ENCODE measurements at places on chromosomes 13 and 19. TPM values are rescaled to one million over a fixed set of nuclear protein-coding genes. Genes with fewer than 3 reads are reported as not detected.
A peak's percentile ranks its signal among the peaks of the same experiment; 100 is the strongest.

UFM1 gene
- 76.0 TPM for total RNA-seq

GRIK5 gene
- total RNA-seq: 19.4 TPM

SPTBN4 gene
- total RNA-seq: 8.4 TPM

CRX gene
- total RNA-seq: 0.19 TPM

SELENOV gene
- total RNA-seq: 6.2 TPM

ZNF790 gene
- total RNA-seq: 18.8 TPM

- no peak overlapping the region for H3K27ac ChIP-seq
- peaks cover 3% of the 10 kb centered on the region for H3K4me1 ChIP-seq
- H3K36me3 ChIP-seq: no peaks in the 10 kb centered on the region
- DNase-seq: no peak
- H3K27me3 ChIP-seq: no peaks in the 10 kb centered on the region
Observed at GRCh38 chr13:35648201-35648600, 171.7 kb upstream of the MAB21L1 start.

- DNase-seq: no peak
- no peaks in the 10 kb centered on the region for H3K36me3 ChIP-seq
- no peaks in the 10 kb centered on the region for H3K4me1 ChIP-seq
- H3K27me3 ChIP-seq: no peaks in the 10 kb centered on the region
- no peak within 1 kb of the TSS for H3K4me3 ChIP-seq
Observed at GRCh38 chr19:6720369-6721137, at the start of gene C3. C3 (minus strand) TSS chr19:6720650; CDS start chr19:6720589, 61 bp downstream.

- no peaks in the 10 kb centered on the region for H3K36me3 ChIP-seq
- DNase-seq: peak; percentile 43
- no peaks in the 10 kb centered on the region for H3K27me3 ChIP-seq
- H3K27ac ChIP-seq: no peak overlapping the region
Observed at GRCh38 chr13:49421391-49421790, 22.5 kb downstream of the CAB39L start.

DNA sequence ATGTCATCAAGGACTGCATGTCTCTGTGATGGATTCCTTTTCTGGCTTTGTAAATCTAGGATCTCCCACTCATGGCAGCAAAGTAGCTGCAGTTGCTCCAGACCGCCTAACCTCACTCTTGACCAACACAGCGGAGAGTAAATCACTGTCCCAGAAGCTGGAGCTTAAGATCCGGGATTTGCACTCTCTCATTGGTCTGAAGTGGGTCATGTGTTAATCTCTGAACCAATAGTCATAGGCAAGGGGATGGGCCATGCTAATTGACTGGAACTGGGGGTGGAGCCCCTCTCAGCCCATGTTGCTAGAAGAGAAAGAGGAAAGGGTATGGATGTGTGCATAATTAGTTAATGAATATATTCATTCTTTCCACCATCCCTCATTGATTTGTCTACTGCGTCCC lies 34.0 kb downstream of the VAV1 start:
- H3K4me1 ChIP-seq: no peaks in the 10 kb centered on the region
- no peak overlapping the region for H3K27ac ChIP-seq
- H3K27me3 ChIP-seq: no peaks in the 10 kb centered on the region
- no peaks in the 10 kb centered on the region for H3K36me3 ChIP-seq

DNA sequence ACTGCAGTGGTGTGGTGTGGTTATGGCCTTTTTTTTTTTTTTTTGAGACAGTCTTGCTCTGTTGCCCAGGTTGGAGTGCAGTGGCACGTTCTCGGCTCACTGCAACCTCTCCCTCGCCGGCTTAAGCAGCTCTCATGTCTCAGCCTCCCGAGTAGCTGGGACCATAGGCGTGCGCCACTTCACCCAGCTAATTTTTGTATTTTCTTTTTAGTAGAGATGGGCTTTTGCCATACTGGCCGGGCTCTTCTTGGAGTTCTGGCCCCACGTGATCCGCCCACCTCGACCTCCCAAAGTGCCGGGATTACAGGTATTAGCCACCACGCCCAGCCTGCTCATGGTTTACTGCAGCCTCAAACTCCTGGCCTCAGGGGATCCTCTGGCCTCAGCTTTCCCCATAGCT lies 7.0 kb downstream of the PDCD2L start:
- DNase-seq: no peak
- no peak overlapping the region for H3K4me3 ChIP-seq
- peaks cover 6% of the 10 kb centered on the region for H3K36me3 ChIP-seq
- H3K27ac ChIP-seq: no peak overlapping the region
- no peaks in the 10 kb centered on the region for H3K4me1 ChIP-seq
- no peaks in the 10 kb centered on the region for H3K27me3 ChIP-seq

- peak overlapping the region; percentile 59 for H3K27ac ChIP-seq
- H3K36me3 ChIP-seq: no peaks in the 10 kb centered on the region
- H3K27me3 ChIP-seq: no peaks in the 10 kb centered on the region
- DNase-seq: no peak
Observed at GRCh38 chr13:98563071-98563470, 13.8 kb downstream of the STK24 start.

DNA sequence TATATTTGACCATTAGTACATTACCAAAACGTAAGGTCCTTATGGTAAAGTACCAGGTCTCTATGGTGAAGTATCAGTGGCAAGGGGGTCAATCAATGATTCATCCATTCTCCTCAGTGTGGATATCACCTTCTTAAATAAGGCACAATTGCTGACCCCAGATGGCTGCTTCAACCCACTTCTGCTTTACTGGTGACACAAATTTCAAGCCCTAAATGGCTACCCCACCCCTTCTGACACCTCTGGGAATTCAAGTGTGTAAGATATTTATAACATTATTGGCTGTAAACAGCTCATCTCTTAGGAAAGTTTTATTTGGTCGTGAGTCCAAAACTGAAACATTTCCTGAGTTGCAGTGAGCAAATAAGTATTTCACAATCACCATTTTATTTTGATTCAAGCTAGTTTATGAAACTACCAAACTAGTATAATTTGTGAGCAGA lies 7.9 kb upstream of the WBP4 start:
- H3K4me1 ChIP-seq: no peaks in the 10 kb centered on the region
- H3K27me3 ChIP-seq: no peaks in the 10 kb centered on the region
- H3K4me3 ChIP-seq: no peak overlapping the region
- no peaks in the 10 kb centered on the region for H3K36me3 ChIP-seq
- H3K27ac ChIP-seq: no peak overlapping the region

DNA sequence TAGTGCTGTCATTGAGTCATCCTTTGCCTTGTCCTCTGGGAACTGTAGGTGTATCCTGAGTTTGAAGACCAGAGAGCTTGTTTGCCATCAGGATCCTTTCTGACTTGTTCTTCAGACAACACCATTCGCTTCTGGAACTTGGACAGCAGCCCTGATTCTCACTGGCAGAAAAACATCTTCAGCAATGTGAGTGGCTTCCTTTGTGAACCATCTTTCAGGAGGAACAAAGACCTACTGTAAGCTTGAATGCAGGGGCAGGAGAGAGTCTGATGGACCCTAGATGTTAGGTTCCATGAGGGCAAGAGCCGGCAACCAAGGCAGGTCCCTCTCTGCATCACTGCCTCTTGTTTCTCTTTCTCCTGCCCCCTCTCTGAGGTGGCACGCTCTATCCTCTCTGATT lies 26.7 kb downstream of the WDR62 start:
- peaks cover 3% of the 10 kb centered on the region for H3K36me3 ChIP-seq
- no peaks in the 10 kb centered on the region for H3K27me3 ChIP-seq
- no peak overlapping the region for H3K27ac ChIP-seq
- no peak overlapping the region for H3K4me3 ChIP-seq
- H3K4me1 ChIP-seq: no peaks in the 10 kb centered on the region
- DNase-seq: no peak

DNA sequence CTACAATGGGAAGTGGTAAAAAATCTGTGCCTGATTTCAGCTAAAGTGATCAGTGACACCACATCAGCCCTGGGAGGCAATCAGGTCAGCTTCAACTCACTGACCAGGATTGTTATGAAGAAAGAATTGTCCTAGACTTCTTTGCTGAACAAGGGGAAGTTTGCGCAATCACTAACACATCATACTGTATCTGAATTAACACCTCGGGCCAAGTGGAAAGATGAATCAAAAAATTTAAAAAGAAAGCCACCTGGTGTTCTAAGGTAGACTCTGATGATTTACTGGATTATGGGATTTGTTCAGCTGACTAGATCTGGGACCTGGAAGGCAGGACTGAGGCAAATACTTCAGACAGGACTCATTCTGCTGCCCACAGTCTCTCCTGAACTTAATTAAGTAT lies 161.8 kb downstream of the DIAPH3 start:
- H3K4me1 ChIP-seq: no peaks in the 10 kb centered on the region
- no peak overlapping the region for H3K27ac ChIP-seq
- H3K4me3 ChIP-seq: no peak overlapping the region
- no peaks in the 10 kb centered on the region for H3K36me3 ChIP-seq
- H3K27me3 ChIP-seq: no peaks in the 10 kb centered on the region

GRCh38 chr13:55553701-55554100 lies 1587.0 kb upstream of the PRR20A start:
- no peak overlapping the region for H3K4me3 ChIP-seq
- no peak overlapping the region for H3K27ac ChIP-seq
- no peaks in the 10 kb centered on the region for H3K4me1 ChIP-seq
- H3K27me3 ChIP-seq: no peaks in the 10 kb centered on the region
- no peaks in the 10 kb centered on the region for H3K36me3 ChIP-seq

DNA sequence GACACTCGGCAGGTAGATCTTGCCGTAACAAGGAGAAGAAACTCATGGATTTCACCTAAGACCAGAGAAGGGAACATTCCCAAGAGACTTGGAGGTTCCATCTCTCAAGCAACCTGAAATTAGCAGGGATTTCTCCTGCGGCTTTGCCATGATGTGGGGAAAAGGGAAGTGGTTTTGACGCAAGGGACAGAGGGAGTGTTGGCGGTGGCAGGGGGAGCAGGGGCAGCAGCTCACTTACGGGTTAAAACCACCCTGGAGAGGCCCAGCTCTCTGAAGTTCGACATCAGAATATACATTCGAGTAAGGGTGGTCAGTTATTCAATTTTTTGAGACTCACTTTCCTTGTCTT lies 76.1 kb upstream of the POMP start:
- DNase-seq: no peak
- H3K27me3 ChIP-seq: no peaks in the 10 kb centered on the region
- H3K36me3 ChIP-seq: no peaks in the 10 kb centered on the region
- peaks cover 6% of the 10 kb centered on the region for H3K4me1 ChIP-seq
- no peak overlapping the region for H3K4me3 ChIP-seq
- H3K27ac ChIP-seq: no peak overlapping the region

All from neural progenitor cell (in vitro differentiated cells).